ENCODE measurements at places on chromosomes 1 and 21. TPM values are rescaled to one million over a fixed set of nuclear protein-coding genes. Genes with fewer than 3 reads are reported as not detected.

SPSB1 gene
- total RNA-seq, result 3.7 TPM

USP16 gene
- total RNA-seq, result 34.8 TPM

PLA2G2E gene
- total RNA-seq, result not detected

AJAP1 gene
- total RNA-seq, result 25.4 TPM

PLA2G2A gene
- not detected for total RNA-seq

UBIAD1 gene
- total RNA-seq, result 21.0 TPM

ACTL8 gene
- total RNA-seq, result 0.23 TPM

LORICRIN gene
- 0.69 TPM for total RNA-seq

TLCD4 gene
- 20.5 TPM for total RNA-seq

CYP4B1 gene
- not detected for total RNA-seq

GPR25 gene
- 0.46 TPM for total RNA-seq

THEM5 gene
- total RNA-seq, result not detected

EXTL1 gene
- 2.5 TPM for total RNA-seq
